ENCODE measurements at places on chromosomes 1 and 21.

DNA sequence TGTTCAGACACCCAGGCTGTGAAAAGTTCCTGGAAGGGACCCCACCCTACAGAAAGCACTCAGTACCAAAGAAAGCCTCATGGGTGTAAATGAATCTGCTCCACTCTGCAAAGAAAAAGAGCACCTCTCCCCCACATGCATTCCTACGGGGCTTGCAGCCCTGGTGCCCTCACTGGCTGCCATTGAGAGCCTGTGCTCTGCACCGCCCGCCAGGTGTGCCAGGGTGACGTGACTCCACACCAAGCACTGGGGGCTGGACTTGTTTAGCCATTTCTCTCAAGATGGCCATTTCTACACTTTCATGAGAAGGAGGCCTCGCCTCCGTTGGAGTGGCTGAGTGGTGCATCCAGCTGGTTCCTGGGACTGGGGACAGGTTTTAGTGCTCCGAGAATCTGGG, 380.5 kb upstream of the VAMP3 start:
- no peak for DNase-seq

DNA sequence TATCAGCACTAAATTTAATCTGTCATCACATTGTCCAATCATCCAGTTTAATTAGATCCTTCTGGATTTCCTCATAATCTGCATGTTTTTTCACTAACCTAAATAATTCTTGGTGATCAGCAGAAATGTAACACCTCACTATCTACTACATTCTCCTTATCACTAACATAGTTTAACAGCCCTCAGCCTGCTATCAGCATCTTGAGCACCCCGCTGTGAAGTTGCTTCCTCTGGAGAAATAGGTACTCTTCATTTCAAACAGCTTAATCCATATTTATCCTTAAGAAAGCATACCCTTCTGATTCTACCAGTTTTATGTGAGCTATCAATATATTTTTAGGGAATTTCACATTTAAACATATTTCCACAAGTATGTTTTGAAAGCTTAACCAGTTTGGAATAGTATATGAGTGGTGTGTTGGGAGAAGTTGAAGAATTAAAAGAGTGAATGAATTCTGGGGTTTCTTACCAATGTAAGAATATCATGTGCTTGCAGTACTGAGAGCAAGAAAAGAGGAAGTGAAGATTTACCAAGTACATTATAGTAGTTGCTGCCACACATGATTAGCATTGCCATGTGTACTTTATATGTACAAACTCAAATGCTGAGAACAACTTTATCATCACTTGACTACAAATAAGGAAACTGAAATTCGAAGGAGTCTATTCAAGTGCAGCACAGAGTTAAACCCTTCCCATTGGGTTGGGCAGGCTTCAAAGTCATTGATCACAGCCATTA, 771.1 kb upstream of the ADGRL4 start:
- DNase-seq: peak; percentile 91

- no peak for DNase-seq
Measured at GRCh38 chr1:243288062-243288461, 32.2 kb downstream of the SDCCAG8 start.

DNA sequence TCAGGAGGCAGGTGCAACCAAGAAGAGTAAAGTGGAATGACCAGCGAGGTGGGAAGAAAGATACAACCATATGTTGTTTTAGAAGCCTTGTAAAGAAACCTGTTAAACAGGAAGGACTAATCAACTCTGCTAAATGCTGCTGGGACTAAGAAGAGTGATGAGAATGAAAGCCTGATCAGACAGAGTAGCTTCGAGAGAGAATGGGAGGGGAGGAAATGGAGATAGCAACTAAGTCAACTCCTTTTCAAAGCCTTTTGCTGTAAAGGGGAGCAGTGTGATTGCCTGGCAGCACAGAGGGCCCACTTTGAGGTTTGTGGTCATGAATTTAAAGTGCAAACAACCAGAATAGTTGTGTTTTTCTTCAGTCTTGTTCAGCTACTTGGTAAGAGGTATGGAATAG, 31.4 kb downstream of the SLC30A7 start:
- DNase-seq: no peak

GRCh38 chr1:53266038-53266437, 27.7 kb upstream of the MAGOH start:
- DNase-seq: no peak

Data from OCI-M1 (cell line).